ENCODE measurements at places on chromosomes 5 and 9. TPM values are rescaled to one million over a fixed set of nuclear protein-coding genes. Genes with fewer than 3 reads are reported as not detected.
A peak's percentile ranks its signal among the peaks of the same experiment; 100 is the strongest.

DNA sequence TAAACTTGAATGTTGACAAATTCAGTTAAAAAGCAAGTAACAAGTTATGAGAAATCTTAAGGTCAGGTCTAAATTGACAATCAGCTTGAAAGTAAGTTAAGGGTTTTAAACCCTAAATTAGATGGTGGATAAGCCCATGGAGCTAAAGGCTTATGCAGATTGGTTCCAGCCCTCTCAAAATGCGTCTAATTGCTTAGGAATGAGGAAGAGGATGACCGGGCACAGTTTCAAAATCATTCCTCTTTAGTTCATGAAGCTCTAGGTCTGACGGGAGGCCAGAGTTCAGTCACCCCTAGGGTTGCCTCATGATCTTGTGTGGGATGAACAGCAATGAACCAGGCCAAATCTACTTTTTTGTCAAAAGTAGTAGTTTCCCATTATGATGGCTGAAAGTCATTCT lies 75.4 kb downstream of the SLC38A9 start:
- H3K27ac ChIP-seq, result no peak overlapping the region
- no peak overlapping the region for H3K4me3 ChIP-seq
- H3K4me1 ChIP-seq, result no peaks in the 10 kb centered on the region
- H3K27me3 ChIP-seq, result no peaks in the 10 kb centered on the region
- peaks cover 21% of the 10 kb centered on the region for H3K36me3 ChIP-seq
- no peak for DNase-seq

SAXO1 gene
- not detected for total RNA-seq

DNA sequence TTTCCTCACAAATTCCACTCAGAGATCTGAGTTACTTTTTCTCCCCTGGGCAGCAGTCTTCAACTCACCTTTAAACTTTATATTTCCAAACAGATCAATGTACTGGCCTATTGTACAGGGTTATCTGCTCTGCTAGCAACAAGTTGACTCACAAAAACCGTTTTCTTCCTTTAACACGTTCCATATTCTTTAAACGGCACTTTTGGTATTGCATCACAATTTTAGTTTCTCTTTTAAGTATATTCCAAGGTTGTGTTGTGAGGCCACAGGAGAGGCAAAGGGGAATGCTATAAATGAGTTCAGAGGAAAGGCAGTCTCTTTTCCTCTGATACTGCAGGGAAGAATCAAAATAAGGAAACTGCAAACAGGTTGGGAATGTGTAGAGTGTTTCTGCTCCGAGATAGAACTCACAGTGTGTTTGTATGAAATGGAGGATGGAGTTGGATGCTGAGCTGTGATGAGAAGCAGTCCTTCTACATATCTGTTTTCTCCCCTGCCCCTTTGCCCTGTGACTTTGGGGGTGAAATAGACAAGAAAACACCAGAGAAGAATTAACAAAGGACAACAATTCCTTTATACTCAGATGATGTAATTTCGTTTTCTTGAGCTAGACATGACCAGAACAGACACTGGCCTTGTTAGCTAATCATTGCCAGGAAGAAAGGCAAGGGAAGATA lies 9.9 kb upstream of the ALDOB start:
- H3K36me3 ChIP-seq, result no peaks in the 10 kb centered on the region
- no peak overlapping the region for H3K4me3 ChIP-seq
- no peaks in the 10 kb centered on the region for H3K27me3 ChIP-seq
- H3K27ac ChIP-seq, result no peak overlapping the region
- peaks cover 12% of the 10 kb centered on the region for H3K4me1 ChIP-seq

GRCh38 chr9:133978899-133979272 lies 13.2 kb downstream of the VAV2 start:
- H3K36me3 ChIP-seq, result peaks cover 3% of the 10 kb centered on the region
- no peak overlapping the region for H3K27ac ChIP-seq
- no peaks in the 10 kb centered on the region for H3K27me3 ChIP-seq

GRCh38 chr9:129336601-129337331 lies 158.7 kb upstream of the IER5L start:
- H3K27ac ChIP-seq, result no peak overlapping the region
- H3K36me3 ChIP-seq, result no peaks in the 10 kb centered on the region
- DNase-seq, result peak; percentile 68
- peak overlapping the region; percentile 13 for H3K4me3 ChIP-seq
- H3K27me3 ChIP-seq, result peaks cover 42% of the 10 kb centered on the region

GRCh38 chr5:127418974-127419682 lies 98.3 kb upstream of the PRRC1 start:
- H3K27me3 ChIP-seq, result no peaks in the 10 kb centered on the region
- DNase-seq, result no peak
- no peak overlapping the region for H3K27ac ChIP-seq

- no peaks in the 10 kb centered on the region for H3K4me1 ChIP-seq
- no peaks in the 10 kb centered on the region for H3K27me3 ChIP-seq
- no peak for DNase-seq
- H3K4me3 ChIP-seq, result no peak overlapping the region
Observed at GRCh38 chr5:98414938-98415337, 358.5 kb upstream of the RGMB start.

DNA sequence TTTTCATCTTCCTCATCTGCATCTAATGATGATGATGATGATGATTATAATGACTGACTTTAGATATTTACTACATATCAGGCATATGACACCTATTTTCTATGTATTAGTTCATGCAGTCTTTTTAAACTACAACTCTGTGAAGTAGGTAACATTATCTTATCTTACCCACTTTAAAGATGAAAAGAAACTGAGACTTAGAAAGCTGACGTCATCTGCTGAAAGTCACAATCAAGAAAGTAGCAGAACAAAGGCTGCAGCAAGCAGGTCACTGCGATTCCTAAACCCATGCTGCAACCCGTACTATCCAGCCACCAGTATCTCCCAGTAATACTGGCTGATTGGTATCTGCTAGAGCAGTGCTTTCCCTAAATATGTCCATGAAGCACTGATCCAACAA lies 40.1 kb upstream of the INSYN2B start:
- no peaks in the 10 kb centered on the region for H3K27me3 ChIP-seq
- H3K36me3 ChIP-seq, result peaks cover 74% of the 10 kb centered on the region
- no peak overlapping the region for H3K4me3 ChIP-seq
- H3K27ac ChIP-seq, result no peak overlapping the region
- DNase-seq, result no peak

DCTN4 gene
- 58.4 TPM for total RNA-seq

ABLIM3 gene
- not detected for total RNA-seq

GRCh38 chr5:39702928-39703327 lies 278.1 kb upstream of the DAB2 start:
- H3K27me3 ChIP-seq, result no peaks in the 10 kb centered on the region
- no peak overlapping the region for H3K27ac ChIP-seq
- H3K36me3 ChIP-seq, result no peaks in the 10 kb centered on the region
- no peaks in the 10 kb centered on the region for H3K4me1 ChIP-seq

SPATA31A5 gene
- total RNA-seq, result not detected

GRCh38 chr9:92180669-92181181 lies 65.5 kb upstream of the SPTLC1 start:
- H3K27ac ChIP-seq, result no peak overlapping the region
- DNase-seq, result no peak
- H3K27me3 ChIP-seq, result no peaks in the 10 kb centered on the region
- H3K4me3 ChIP-seq, result no peak overlapping the region

ST8SIA4 gene
- 42.6 TPM for total RNA-seq

DNA sequence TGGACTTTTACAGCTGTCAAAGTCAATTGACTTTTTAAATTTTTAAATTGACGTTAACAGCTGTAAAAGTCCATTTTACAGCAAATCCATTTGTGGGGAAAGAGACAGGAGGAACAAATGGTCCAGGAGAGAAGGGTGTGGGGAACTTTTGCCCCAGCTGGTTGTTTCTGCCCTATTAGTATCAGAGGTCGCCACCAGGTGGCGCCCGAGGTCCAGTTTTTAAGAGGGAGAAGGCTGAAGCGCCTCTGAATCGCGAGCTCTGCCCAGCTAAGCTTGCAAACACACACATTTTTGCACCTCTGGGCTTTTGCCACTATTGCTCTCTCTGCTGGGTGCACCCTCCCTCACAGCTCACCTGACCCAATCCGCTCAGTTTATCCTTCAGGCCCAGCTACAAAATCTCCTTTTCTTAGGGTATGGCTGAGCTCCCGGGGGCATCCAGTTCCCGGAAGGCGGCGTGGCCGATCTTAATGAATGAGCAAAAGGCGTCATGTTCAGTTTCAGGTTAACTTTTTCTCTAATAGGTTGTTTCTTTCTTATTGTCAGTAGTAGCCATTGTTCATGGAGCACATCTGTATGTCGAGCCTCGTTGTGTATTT lies 6.3 kb upstream of the TTLL11 start:
- H3K36me3 ChIP-seq, result no peaks in the 10 kb centered on the region
- no peak overlapping the region for H3K4me3 ChIP-seq
- H3K27me3 ChIP-seq, result no peaks in the 10 kb centered on the region
- peak; percentile 85 for DNase-seq
- no peak overlapping the region for H3K27ac ChIP-seq

GRCh38 chr9:110125207-110125751 lies 82.7 kb downstream of the C9orf152 start:
- H3K27ac ChIP-seq, result peak overlapping the region; percentile 90
- no peak overlapping the region for H3K4me3 ChIP-seq
- H3K27me3 ChIP-seq, result no peaks in the 10 kb centered on the region
- H3K4me1 ChIP-seq, result peaks cover 92% of the 10 kb centered on the region

- no peaks in the 10 kb centered on the region for H3K4me1 ChIP-seq
- DNase-seq, result no peak
- no peaks in the 10 kb centered on the region for H3K36me3 ChIP-seq
- peaks cover 10% of the 10 kb centered on the region for H3K27me3 ChIP-seq
Observed at GRCh38 chr5:171647904-171648260, 137.7 kb upstream of the SMIM23 start.

- H3K4me1 ChIP-seq, result no peaks in the 10 kb centered on the region
- H3K27ac ChIP-seq, result no peak overlapping the region
- H3K4me3 ChIP-seq, result no peak overlapping the region
- no peaks in the 10 kb centered on the region for H3K36me3 ChIP-seq
- H3K27me3 ChIP-seq, result no peaks in the 10 kb centered on the region
Observed at GRCh38 chr5:73835726-73836125, 209.7 kb downstream of the ARHGEF28 start.

RASA1 gene
- 32.2 TPM for total RNA-seq

CNTNAP3B gene
- total RNA-seq, result 0.80 TPM

DNA sequence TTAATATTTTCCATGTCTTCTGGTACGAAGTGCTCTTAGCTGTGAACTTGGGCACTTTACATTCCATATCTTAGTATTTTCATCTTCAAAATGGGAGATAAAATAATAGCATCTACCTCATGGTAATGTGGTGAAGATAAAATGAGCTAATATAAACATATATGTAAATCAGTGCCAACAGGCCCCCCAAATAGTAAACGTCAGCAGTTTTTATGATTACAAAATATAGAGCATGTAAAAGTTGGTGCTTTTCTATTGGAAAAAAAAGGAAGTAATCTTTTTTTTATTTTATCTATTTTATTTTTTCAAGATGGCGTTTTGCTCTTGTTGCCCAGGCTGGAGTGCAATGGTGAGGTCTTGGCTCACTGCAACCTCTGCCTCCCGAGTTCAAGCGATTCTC lies 291.1 kb upstream of the PRDM9 start:
- no peaks in the 10 kb centered on the region for H3K36me3 ChIP-seq
- no peaks in the 10 kb centered on the region for H3K27me3 ChIP-seq
- no peak overlapping the region for H3K27ac ChIP-seq
- DNase-seq, result no peak

DNA sequence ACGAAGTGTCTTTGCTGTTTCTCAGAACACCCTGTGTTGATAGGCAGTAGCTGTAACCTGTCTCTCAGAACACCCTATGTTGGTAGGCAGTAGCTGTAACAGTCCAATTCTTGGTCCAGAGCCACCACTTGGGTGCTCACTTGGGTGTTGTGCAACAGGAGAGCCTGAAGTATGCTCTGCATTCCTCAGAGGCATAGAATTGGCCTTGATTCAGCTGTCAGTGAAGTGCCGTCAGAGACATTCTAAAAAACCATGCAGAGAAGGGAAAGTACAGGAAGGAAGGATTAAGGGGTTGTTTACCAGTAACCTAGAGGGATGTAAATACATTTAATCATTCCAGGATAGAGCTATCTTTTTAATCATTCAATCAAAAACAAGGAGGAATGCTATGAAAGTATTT lies 231.2 kb downstream of the ARRDC3 start:
- H3K36me3 ChIP-seq, result no peaks in the 10 kb centered on the region
- H3K4me3 ChIP-seq, result no peak overlapping the region
- no peak overlapping the region for H3K27ac ChIP-seq
- no peaks in the 10 kb centered on the region for H3K27me3 ChIP-seq
- no peaks in the 10 kb centered on the region for H3K4me1 ChIP-seq

PCDHGA4 gene
- 1.1 TPM for total RNA-seq

- no peak for DNase-seq
- H3K27me3 ChIP-seq, result no peaks in the 10 kb centered on the region
- H3K36me3 ChIP-seq, result no peaks in the 10 kb centered on the region
- no peak overlapping the region for H3K4me3 ChIP-seq
- no peak overlapping the region for H3K27ac ChIP-seq
- H3K4me1 ChIP-seq, result no peaks in the 10 kb centered on the region
Observed at GRCh38 chr9:28464481-28465216, 891.4 kb upstream of the C9orf72 start.

HCN1 gene
- not detected for total RNA-seq

DNA sequence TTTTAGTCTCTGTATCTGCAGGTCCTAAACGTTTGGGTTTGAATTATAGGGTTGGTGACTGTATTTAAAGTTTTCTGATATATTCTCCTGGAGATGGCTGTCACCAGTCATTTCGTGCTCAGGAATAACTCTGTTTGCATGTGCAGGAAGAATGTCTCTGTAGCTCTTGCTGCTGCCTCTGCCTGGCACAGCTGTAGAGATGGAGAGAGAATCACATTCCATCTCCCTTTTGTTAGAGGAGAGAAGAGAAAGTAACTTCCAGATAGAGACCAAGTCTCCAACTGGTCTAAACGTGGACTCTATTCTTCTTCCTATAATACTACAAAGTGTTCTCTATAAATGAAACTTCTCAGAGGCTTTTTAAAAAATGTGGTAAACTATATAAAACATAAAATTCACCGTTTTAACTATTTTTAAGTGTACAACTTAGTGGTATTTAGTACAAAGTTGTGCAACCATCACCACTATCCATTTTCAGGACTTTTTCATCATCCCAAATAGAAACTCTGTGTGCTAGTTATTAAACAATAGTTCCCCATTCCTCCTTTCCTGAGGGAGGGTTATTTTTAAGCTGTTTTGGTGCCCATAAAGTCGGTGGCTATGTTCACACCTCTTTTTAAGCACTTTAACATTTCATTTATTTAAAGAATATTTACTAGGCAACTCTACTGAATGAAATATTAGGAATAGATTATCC lies 20.7 kb upstream of the STARD4 start:
- DNase-seq, result no peak
- H3K27ac ChIP-seq, result no peak overlapping the region
- H3K27me3 ChIP-seq, result no peaks in the 10 kb centered on the region
- H3K36me3 ChIP-seq, result no peaks in the 10 kb centered on the region
- H3K4me3 ChIP-seq, result no peak overlapping the region

DNA sequence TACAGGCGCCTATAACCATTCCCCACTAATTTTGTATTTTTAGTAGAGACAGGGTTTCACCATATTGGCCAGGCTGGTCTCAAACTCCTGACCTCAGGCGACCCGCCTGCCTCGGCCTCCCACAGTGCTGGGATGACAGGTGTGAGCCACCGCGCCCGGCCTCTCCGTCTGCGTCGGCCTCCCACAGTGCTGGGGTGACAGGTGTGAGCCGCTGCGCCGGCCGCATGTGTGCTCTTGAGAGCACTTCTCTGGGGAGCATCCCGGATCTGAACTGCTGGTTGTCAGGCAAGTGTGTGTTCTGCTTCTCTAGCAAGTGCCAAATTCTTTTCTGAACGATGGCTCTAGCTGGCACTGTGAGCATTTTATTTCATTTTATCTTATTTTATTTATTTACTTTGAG lies 3.7 kb upstream of the ENTPD2 start:
- H3K36me3 ChIP-seq, result no peaks in the 10 kb centered on the region
- H3K27me3 ChIP-seq, result peaks cover 3% of the 10 kb centered on the region
- H3K4me1 ChIP-seq, result peaks cover 12% of the 10 kb centered on the region
- DNase-seq, result no peak
- no peak overlapping the region for H3K27ac ChIP-seq

TSSK1B gene
- total RNA-seq, result not detected

Data from B cell (primary cell).